ENCODE measurements at places on chromosomes 16 and 17.

GRCh38 chr17:82121660-82122629 is 23.9 kb upstream of the FASN start:
- DNase-seq: no peak

DNA sequence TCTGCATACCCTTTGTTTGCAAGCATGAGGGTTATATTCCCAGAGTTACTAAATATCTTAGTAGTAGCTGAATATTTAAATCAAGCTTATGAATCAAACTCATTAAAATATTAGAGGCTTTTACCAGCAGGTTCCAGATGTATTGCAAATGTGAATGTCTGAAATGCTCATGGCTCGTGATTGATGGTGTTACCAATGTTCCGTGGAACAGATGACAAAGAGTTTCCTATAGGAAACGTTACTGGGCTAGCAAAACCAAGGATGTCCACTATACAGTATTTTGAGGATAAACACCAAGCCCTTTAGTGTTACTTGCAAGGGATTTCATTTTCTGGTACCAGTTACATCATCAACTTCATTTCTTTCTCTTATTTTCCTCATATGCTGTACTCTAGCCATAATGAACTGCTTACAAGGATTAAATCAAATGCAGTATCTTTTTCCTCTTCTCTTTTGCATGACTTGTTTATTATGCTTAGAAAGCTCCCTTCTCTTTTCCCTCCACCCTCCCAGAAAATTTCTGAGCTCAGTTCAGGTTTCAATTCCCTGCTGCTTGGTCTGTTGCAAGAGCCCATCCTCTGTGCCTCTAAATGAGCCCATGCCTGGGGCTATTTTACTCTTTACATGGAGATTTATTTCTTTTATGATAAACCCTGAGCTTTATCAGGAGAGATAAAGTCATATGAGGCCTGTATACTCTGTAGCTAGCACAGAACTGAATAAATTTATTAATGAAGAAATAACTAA is 1537.1 kb upstream of the GOT2 start:
- DNase-seq: no peak

DNA sequence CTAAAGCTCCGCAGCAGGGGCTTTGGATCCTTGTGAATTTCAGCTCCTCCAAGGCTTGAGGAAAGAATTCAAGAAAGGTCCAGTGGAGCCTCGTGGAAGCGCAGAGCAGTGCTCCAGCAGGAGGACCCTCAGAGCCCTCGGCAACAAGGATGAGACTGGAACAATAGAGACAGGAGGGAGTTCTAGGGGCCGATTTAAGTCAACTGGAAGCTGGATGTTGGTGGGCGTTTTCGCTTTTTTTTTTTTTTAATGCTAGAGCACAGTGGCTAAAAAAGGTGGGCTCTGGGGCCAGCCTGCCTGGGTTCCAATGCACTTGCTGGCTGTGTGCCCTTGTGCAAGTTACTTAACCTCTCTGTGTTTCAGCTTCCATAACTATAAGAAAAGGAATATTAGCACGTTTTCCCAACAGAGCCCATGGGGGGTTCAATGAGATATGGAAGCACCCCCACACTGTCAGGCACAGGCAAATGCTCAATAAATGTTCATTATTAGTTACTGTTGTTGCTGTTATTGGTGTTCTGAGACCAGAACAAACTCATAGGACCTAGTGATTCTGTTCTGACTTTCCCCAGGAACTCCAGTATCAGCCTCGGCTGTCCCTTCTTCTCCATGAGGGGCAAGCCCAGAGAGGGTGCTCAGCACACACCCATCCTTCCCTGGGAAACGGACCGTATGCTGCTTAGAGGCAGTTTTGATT is 5.3 kb upstream of the CBX8 start:
- DNase-seq: no peak

DNA sequence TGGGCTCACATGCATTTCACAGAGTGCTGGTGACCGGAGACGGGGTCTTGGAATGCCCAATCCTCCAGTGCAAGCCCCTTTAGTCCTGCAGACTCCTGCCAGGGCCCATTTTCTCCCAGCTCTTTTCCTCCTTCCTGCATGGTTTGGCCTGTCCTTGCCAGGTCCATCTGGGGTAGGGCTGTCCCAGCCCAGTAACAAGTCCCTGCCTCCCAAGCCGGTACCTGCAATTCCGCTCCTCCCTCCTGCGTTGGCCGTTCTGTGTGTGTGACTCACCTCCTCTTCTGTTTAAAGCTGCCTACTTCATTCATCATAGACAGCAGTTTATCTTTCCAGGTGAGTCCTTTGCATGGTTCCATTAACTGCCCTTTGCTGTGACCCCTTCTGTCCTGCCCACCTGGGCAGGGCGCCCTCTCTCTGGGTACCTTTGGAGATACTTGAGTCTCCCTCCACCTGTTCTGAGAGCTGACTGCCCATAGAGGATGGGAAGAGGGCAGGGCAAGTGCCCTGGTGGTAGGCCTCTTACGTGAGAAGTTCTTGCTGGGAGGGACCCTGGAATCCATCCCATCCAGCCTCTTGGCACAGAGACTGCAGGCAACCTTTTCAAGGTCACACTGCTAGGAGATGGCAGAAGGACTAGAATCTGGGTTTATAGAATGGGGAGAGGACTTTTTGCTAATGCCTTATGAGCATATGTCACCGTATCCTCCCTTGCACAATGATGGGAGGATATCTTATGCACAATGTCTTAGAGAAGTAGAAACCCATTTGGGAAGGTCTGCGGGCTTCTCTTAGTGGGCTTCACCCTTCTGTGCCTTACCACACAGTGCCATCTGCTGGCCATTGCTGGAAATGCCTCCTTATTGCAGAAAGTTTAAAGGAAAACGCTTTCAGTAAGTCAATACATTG is 29.7 kb upstream of the LGALS9 start:
- no peak for DNase-seq

DNA sequence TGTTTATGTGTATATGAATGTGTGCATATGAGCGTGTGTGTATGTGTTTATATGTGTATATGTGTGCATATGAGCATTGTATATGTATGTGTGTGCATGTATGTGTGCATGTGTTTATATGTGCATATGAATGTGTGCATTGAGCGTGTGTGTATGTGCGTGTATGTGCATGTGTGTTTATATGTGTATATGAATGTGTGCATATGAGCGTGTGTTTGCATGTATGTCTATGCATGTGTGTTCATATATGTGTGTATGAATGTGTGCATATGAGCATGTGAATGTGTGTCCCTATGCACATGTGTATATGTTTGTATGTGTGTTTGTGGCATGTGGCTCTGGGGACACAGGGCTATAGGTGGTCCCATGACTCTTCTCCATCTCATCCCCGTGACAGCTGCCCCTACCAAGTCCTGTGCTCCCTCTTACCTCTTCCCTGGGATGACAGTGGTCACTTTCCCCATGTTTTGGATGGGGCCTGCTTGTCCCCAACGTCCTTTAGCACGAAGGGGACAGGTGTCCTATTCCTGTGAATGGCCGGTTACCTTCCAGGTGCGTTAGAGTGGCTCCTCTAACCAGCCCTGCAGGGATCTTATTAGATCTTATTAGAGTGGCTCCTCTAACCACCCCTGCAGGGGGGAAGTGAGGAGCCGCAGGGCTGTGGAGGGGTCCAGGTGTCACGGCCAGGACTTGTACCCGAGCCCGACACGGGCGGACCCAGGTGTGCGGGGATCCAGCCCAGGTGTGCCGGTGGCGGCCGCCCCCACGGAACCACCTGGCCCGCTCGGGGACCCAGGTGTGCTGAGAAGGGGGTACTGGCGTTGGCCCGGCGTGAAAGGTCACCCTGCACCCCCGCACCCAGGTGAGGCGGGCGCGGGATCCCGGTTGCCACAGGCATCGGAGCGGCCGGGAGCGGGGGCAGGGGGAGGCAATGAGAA is 105.6 kb downstream of the SEC14L1 start:
- no peak for DNase-seq

DNA sequence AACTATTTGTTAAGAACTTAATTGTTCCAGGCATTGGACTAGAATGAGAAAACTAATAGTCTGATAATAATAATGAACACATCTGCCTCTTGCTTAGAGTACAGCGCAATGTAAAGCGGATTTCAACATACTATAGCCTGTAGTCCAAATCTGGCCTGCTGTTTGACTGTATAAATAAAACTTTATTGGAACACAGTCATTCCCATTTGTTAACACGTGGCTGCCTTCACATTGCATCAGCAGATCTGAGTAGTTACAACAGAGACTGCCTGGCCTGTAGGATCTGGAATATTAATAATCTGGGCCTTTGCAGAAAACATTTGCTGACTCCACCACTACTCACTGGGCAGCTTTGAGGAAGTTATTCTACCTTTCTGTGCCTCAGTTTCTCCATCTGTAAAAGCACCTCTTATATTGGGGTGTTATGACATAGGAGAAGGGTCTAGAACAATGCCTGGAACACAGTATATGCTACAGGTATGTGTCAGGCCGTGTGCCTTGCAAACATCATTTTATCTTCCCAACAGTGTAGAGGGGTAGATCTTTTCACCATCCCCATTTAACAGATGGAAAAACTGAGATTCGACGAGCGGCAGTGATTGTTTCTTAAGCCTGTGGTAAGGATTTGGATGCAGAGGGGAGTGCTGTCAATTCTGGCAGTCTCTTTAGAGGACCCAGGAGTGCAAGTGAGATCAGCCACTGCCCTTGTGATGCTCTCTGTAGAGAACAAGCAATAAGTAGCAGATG is 22.2 kb downstream of the PDILT start:
- no peak for DNase-seq

GRCh38 chr16:24523569-24523968 is 15.8 kb upstream of the RBBP6 start:
- no peak for DNase-seq

GRCh38 chr16:88009563-88010342 is 58.5 kb downstream of the BANP start:
- no peak for DNase-seq

All from non-pigmented ciliary epithelial cell (primary cell).